ENCODE measurements at places on chromosomes 4 and X. TPM values are rescaled to one million over a fixed set of nuclear protein-coding genes. Genes with fewer than 3 reads are reported as not detected.

DNA sequence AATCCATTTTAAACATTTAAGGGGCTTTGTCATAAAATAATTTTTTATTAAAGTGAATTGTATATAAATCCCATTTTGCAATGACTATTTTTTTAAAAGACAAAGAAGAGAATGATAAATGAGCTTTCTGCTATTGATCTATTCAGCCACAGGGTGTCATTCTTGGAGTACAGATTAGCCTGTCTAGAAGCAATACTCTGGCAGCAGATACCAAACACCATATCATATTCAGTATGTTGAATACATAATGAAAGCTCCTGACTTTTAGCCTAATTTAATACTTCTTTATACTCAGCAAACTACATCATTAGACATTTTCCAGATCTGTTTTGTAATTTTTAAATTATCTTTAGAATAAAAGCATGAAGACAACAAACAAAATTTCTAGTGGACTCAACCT, 496.3 kb downstream of the PDGFC start:
- H3K27me3 ChIP-seq, result no peaks in the 10 kb centered on the region
- no peaks in the 10 kb centered on the region for H3K4me1 ChIP-seq
- no peak for DNase-seq
- H3K4me3 ChIP-seq, result no peak overlapping the region
- no peak overlapping the region for H3K27ac ChIP-seq

DNA sequence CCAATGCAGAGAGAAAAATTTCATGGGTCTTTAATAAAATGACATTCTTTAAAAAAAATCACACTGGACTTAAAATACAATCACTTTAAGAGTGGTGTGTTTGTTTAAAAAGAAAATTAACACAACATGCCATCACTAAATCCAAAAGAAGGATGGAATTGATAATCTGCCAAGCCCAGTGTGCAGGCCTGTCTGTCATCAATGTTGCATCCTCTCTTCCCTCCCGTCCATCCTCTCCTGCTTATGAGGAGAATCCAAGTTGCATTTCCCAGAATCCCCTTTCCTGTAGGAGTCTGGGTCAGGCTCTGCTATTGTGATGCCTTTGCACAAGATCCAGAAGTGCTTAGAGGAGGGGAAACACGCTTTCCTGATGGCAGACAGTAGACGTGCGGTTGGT, 169.4 kb downstream of the MID1 start:
- no peaks in the 10 kb centered on the region for H3K4me1 ChIP-seq
- H3K27ac ChIP-seq, result no peak overlapping the region

DNA sequence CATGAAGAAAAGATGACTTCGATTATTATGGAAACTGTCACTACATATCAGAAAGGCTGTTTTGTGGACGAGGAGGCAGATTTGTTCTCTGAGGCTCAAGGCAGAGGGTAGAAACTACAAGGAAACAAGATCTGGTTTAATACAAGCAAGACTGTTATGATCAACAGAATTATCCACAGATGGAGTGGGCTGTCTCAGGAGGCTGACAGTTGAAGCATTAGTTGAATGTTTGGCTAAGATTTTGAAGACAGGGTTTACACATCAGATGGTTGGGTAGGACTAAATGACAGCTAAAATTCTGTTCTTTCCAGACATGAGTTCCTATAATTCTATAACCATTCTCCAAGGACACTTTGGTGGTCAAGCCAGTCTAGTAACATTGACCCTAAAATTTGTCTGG, 49.8 kb downstream of the LDOC1 start:
- no peaks in the 10 kb centered on the region for H3K36me3 ChIP-seq
- no peak overlapping the region for H3K4me3 ChIP-seq
- no peaks in the 10 kb centered on the region for H3K27me3 ChIP-seq
- H3K4me1 ChIP-seq, result no peaks in the 10 kb centered on the region
- no peak overlapping the region for H3K27ac ChIP-seq

DNA sequence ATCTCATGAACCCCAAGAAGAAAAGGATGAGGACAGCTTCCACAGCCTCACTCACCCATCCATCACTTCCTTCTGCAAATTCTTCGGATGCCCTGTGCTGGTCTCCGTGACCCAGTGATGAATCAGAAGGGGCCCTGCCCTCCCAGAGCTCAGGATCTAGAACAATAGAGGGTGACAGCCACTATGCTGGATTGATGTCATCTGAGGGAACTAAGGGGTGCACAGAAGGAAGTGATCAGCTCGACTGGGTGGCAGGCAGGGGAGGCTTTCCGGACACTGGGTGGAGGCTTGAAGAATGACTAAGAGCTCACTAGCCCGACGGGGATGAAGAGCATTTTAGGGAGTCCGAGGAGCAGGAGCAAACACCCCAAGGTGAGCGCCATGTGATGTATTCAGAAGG, 1.4 kb upstream of the ZNF185 start:
- no peaks in the 10 kb centered on the region for H3K36me3 ChIP-seq
- no peaks in the 10 kb centered on the region for H3K4me1 ChIP-seq
- no peaks in the 10 kb centered on the region for H3K27me3 ChIP-seq

GRCh38 chrX:136115126-136115903, 32.0 kb upstream of the FHL1 start:
- no peak overlapping the region for H3K27ac ChIP-seq
- no peaks in the 10 kb centered on the region for H3K36me3 ChIP-seq
- H3K4me3 ChIP-seq, result no peak overlapping the region
- no peaks in the 10 kb centered on the region for H3K27me3 ChIP-seq
- no peak for DNase-seq
- no peaks in the 10 kb centered on the region for H3K4me1 ChIP-seq

DNA sequence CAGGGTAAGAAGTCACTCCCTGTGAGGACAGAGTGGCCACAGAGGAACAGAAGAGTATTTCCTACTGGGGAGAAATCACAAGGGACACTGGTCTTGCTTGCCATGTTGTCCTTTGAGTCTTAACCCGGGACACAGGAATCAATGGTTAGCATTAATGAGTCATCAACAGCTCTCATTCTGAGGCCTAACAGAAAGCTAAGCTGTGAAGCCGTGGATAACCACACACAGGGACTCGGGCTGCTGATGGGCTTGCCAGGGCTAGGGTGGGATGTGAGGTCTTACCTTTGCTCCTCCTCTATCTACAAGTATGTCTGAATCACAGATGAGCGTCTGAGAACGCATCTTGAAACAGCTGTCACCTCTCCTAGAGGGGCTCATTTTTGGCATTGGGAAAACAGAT, 22.2 kb downstream of the HELT start:
- H3K4me1 ChIP-seq, result no peaks in the 10 kb centered on the region
- H3K36me3 ChIP-seq, result no peaks in the 10 kb centered on the region
- no peak overlapping the region for H3K27ac ChIP-seq
- H3K4me3 ChIP-seq, result no peak overlapping the region

DNA sequence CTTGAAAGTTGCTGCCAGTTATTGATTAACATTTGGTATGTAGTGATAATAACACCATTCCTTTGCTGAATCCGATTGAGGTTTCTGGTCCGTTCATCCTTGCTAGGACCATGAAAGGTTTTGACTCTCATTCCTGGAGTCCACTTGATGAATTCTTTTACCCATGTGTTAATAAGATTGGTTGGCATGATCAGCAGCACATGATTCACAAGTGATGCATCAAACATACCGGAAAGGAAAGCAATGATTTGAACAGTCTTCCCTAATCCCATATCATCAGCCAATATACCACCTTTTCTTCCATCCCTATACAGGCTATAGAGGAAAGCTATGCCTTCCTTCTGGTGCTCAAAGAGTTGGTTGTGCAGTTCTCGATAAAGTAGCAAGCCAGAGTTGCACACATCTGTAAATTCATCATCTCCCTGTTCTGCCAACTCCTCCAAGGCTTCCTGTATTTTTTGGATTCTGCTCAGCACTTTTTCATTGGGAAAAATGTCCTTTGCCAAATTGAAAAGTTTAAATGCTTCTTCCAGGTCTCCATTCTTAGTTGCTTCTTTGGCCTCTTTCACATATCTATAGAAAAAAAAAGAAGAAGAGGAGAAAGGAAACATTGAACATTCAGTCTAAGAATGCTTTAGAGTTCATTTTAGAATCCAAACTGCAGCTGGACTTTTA, 26.7 kb downstream of the PIN4 start:
- H3K4me1 ChIP-seq, result no peaks in the 10 kb centered on the region
- H3K27ac ChIP-seq, result no peak overlapping the region
- H3K4me3 ChIP-seq, result no peak overlapping the region
- no peak for DNase-seq
- H3K27me3 ChIP-seq, result no peaks in the 10 kb centered on the region
- H3K36me3 ChIP-seq, result no peaks in the 10 kb centered on the region

- H3K4me1 ChIP-seq, result no peaks in the 10 kb centered on the region
- no peaks in the 10 kb centered on the region for H3K36me3 ChIP-seq
- H3K4me3 ChIP-seq, result no peak overlapping the region
- DNase-seq, result no peak
- H3K27me3 ChIP-seq, result peaks cover 4% of the 10 kb centered on the region
Measured at GRCh38 chr4:145533001-145533400, 51.3 kb downstream of the SMAD1 start.

MAGEC2 gene
- not detected for total RNA-seq

CLDN24 gene
- total RNA-seq, result not detected

FAM9A gene
- total RNA-seq, result not detected

Measured in T-cell (primary cell).